ENCODE measurements at places on chromosomes 13 and 19.
A peak's percentile ranks its signal among the peaks of the same experiment; 100 is the strongest.

- no peak for DNase-seq
These were observed 89.9 kb downstream of the UBL3 start for GRCh38 chr13:29760544-29760943.

GRCh38 chr13:56923626-56924140 is 217.0 kb upstream of the PRR20A start:
- DNase-seq: no peak

- peak; percentile 76 for DNase-seq
These were observed 76.0 kb upstream of the LSM14A start for GRCh38 chr19:34096020-34096915.

GRCh38 chr13:98350746-98351330 is 173.8 kb upstream of the RNF113B start:
- no peak for DNase-seq

DNA sequence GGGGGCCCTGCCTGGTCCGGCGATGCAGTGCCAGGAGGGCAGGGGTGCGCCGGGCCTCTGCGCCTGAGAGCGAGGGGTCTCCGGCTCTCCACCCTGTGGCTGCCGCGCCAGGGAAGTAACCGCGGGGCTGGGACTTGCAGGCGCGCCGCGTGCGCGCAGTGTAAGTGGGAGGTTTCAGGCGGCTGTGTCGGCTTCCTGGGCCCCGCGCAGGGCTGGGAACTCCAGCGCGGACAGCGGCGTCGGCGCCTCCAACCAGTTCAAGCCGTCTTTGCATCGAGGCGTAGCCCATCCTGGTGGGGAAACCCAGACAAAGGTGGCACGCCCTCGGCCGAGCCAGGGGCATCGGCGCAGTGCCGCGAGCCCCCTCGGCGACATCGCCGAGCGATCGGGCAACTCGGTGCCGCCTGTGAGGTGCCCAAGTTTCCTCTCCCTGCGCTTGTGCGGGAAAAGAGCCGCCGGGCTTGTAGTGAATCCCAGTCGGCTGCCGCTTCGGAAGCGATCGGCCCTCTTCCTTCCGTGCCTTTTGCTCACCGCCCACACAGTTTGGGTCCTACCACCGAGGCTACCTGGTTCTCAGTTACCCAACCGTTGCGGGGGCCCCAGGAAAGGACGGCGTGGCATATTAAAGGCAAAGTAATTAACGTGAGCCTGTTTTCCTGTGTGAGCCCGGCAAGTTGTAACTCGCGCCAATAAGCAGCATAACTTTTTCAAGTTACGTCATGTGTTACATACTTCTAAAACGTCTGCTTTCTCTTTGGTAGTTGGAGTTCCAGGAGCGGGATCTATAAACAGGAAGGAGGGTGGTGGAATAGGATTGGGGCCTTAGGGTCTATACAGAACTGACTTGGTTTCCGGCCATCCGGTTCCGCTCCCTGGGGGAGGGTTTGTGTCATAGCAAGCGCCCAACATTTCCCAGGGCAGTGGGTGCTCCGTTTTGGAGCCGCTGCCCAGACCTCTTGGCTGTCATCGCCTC is 1.2 kb downstream of the LRCH1 start:
- peak; percentile 46 for DNase-seq

GRCh38 chr19:54518844-54519243 is 16.2 kb downstream of the LAIR2 start:
- DNase-seq: no peak

- DNase-seq: no peak
These were observed 560 bp downstream of the NDUFA7 start for GRCh38 chr19:8320564-8321066.

DNA sequence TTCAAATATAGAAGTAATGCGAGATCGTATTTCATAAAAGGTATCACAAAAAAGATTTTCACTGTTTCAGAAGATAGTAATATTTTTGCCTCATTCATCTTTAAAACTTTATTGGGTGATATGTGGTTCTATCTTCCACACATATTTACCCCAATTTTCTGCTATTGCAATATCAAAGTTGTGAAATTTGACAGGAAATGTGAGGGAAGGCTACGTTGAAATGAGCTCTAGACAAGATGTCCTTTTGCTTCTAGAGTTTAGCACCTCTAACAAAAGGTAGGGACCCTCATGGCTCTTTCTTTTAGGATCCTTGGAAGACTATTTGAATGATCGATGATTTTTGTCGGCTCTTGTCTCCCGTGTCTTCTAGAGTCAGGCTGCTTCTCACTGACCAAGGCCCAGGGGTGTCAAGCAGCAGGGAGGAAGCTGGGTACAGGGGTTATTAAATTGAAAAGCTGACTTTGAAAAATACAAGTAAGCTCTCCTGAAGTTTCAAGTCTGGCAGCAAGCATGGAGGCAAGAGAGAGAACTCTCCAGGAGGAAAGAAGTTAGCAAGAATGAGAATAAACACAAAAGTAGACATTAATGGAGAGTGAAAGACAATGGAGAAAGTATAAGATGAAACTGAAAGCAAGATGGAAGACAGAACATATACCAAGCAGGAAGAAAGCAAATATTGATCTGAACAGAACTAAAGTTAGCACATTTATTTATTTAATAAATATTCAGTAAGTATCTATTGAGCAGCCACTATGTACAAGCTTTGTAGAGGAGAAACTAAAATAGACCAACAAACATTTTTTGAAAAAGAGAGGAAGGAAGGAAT is 73.4 kb downstream of the RUBCNL start:
- DNase-seq: no peak

DNA sequence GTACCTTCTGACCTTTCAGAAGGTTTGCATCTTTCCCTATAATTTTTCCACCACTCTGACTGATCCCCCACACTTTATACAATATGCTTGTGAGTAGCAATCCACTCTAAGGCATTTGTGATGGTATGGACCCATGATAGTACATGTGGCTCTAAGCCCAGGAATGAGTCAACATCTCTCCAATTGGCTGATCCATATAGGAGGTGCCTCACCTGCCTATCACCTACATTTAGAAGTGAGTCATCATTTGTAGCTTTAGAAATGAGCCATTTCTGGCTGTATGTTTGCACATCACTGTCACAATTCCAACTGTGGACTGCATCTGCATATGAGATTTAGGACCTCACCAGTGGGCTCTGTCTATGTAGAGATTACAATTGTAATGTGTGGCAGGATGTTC is 133.1 kb upstream of the ZNF91 start:
- DNase-seq: no peak

DNA sequence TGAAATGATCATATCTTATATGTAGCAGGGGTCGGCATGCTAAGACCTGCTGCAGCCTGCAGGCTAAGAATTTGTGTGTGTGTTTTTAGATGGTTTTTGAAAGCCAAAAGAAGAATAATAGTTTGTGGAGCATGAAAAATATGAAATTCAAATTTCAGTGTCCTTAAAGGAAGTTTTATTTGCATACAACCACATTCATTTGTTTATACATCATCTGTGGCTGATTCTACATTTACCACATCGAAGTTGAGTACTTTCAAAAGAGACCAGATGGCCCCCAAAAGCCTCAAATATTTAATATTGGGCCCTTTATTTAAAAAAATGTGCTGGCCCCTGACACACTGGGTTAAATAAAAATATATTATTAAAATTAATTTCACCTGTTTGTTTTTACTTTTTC is 1.3 kb downstream of the HAS1 start:
- no peak for DNase-seq

DNA sequence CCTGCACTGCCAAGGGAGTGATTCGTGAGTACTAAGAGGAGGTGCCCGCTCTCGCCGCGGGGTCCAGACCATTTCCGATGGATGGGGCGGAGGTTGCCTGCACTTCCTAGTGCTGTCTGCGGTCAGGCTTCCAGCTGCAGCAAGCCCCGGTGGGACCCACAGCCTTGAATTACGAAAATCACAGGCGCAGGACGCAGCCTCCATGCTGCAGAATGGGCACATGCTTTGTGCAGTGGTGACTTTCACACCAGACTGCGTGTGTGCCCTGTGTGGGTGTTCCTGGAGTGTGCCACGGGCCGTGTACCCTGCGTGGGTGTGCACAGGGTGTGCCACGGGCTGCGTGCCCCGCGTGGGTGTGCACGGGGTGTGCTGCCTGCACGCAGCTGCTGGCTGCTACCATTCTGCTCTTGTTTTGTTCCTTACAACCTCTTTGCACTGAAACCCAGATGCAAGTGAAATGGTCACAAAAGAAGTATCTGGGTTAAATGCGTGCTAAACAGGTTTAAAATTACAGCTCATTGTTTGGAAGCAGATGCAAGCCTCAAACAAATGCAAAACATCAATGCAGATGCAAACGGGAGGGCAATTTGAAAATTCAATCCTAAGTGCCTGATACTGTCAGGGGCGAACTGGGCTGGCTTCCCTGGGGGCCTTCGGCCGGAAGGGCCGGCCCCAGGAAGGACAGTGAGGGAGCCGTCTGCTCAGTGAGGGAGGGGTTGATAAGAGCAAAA is 221.2 kb upstream of the SOX1 start:
- DNase-seq: no peak

DNA sequence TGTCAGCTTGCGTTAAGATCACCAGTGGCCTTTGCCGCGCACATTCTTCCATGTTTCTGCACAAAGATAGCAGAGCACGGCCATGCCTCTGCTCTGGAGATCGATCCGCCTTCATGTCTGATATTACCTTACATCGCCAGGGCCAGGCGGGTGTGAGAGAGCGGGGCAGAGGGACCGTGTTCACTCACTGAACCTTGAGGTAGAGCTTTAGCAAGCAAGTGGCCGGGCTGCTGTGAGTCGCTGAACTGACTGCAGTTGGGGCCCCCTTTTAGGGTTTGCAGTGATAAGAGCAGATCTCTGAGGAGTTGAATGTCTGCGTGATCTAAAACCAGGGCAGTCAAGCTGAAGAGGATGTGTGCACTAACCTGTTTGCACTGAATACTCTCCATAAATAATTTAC is 275.4 kb upstream of the OBI1 start:
- DNase-seq: no peak

GRCh38 chr13:26046639-26047038 is 5.2 kb downstream of the SHISA2 start:
- no peak for DNase-seq

DNA sequence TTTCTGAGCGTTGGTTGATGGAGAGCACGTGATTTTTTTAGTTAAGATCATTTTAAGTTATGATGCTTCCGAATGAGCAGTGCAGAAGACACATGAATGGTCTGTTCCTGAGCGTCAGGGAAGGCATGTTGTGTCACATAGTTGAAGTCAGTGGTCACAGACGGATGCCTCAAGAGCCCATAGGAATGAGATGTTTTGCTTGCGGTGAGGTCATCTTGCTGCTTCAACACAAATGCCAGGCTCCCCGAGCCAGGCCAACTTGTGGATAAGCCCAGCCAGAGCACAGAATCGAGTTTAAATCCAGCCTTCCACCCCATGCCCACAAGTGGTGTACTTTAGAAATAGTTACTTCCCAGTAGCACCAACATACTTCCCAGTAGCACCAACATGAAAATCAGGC is 5.4 kb downstream of the UPF3A start:
- no peak for DNase-seq

DNA sequence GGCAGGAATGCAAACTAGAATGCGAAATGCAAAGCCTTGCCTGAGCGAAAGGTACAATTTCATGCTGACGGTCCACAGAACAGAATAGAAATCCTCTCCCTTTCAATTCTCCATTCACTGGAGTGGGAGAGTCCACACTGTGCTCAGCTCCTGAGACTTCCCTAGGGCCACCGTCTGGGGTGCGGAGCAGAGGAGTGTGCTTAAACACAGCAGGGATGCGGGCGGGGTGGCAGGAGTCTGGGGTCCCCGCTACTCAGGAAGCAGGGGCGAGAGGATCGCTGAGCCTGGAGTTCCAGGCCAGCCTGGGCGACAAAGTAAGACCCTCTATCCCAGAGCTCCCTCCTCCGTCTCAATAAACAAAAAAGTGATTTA is 552 bp upstream of the ZNF816 start:
- no peak for DNase-seq

GRCh38 chr13:114142640-114143490 is 10.4 kb upstream of the RASA3 start:
- peak; percentile 48 for DNase-seq

DNA sequence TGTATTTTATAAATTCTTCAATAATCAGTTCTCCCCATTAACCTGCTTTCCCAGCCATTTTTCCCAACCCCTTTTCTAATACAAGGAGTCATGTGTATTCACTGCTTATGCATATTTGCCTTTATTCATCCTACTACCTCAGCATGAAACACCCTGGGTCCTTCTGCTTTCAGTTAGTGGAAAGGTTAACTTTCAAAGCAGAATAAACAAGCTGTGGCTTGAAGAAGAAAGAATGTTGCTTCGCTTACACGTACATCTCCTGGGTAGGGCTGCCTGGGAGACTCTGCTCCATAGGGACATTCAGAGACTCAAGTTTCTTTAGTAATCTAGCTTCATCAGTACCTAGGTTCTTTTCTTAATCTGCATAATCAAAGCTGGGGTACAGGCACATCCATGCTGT is 567.8 kb upstream of the SLC10A2 start:
- DNase-seq: no peak

DNA sequence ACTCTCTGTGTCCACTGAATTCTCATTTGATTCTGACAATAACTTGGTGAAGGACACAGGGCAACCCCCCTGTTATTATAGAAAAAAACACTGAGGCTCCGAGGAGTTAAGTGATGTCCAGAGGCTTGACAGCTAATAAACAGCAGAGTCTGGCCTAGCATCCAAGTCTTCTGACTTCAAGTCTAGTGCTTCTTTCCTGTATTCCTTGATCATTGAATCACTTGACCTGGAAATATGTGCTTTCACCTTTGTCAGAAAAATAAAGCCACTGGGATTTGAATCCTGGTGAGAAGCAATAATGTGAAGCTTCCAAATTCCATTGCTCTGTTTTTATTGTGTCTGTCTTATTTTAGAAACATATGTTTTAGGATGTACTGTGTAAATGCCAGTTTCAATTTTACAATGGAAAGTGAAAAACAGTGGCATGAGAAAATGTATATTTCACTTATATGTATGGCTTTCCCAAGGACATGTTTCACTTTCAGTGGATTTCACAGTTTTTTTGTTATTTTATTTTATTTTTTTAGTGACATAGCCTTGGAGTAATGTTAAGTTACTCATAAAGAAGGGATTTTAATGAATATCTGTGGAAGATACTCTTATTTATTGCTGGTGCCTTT is 190.2 kb downstream of the GPC6 start:
- DNase-seq: no peak

GRCh38 chr13:37680137-37680536 is 81.6 kb upstream of the POSTN start:
- DNase-seq: no peak

GRCh38 chr13:112619730-112620631 is 32.0 kb upstream of the TUBGCP3 start:
- DNase-seq: no peak

DNA sequence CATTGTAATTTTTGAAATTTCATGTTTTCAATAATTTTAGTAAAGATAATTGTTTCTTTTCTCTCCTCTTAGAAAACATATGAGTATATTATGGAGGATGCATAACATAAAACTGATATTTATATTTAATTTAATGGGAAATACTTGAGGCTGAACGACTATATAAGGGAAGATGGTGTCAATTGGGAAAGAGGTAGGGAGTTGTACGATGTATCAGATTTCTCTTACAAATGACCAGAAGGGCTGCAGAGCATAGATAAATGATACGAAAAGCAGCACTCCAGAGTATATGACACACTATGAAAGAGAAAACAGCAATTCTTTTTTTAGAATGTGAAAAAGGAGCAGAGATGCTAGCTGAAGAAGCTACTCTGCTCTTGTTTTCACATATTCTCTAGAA is 1308.0 kb upstream of the MIR17HG start:
- no peak for DNase-seq

GRCh38 chr13:46587807-46588418 is 34.9 kb downstream of the LRCH1 start:
- no peak for DNase-seq
